NB4 (cell line): ENCODE measurements at places on chromosomes 2 and 18.

DNA sequence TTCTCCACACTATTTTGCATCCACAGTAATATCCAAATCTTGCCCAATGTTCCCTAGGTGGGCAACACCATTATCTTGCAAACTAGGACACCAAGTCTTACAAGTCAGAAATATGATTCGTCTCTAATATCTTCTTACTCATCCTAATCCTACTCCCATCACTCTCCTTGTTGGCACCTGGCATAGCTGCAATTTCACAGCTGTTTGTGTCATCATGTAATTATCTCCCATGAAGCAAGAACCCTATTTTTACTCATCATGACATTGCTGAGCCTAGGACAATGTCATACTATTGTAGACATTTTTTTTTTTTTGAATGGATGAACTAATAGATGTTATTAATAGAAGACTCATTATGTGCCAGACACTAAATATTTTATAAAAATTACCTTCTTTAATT lies 91.3 kb upstream of the CCDC141 start:
- DNase-seq = no peak

- peak; percentile 33 for DNase-seq
Measured at GRCh38 chr2:191311627-191312026, 66.4 kb downstream of the MYO1B start.

- DNase-seq = no peak
Measured at GRCh38 chr18:1708006-1708405, 803.3 kb downstream of the ADCYAP1 start.

DNA sequence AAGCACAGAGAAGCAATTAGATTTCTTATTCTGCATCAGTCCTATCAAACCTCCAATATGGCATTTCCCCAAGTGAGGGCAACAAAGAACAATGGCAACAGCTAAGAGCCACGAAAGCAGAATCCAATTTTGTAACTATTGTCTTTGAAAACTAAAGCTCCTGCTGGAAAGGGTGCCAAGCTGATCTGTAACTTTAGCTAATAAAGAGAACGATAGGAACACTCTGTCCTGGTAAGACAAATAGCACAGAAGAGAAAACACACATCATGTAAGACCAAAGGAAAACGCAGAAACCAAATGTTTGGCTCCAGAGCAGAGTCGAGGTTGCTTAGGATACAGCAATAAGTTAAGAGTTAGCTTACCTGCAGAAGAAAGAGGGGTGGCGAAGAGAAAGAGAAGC lies 160.5 kb downstream of the STK39 start:
- no peak for DNase-seq

DNA sequence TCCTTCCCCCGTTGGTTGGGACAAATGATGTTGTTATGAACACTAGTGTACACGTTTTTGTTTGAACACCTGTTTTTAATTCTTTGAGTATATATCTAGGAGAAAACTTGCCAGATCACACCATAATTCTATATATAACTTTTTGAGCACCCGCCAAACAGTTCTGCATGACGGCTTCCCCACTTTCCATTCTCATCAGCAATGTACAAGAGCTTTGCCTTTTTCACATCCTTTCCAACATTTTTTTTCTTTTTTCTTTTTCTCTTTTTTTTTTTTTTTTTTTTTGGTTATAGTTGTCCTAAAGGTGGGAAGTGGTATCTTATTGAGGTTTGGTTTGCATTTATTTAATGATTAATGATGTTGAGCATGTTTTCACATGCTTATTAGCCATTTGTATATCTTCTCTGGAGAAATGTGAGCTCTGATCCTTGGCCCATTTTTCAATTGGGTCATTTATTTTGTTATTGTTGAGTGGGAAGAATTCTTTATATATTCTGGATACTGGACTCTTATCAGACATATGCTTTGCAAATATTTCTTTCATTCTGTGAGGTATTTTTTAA lies 86.9 kb upstream of the ZC3H15 start:
- DNase-seq = no peak

DNA sequence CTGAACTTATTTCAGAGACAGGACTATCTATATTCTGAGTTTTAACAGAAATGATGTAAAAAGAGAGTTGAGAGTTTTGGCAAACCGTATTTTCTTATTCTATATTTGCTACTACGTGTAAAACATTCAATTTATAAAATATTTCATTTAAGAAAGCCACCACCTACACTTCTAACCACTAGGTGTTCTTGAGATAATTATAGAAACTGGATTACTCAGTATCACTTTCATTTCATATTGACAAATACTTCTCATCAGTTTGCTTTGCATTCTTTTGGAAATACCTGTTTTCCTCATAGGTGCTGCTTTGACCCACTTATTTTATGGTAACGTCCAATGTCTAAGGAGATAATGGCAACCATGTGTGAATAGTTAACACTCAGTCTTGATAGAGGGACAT lies 103.3 kb upstream of the LYPD1 start:
- no peak for DNase-seq

DNA sequence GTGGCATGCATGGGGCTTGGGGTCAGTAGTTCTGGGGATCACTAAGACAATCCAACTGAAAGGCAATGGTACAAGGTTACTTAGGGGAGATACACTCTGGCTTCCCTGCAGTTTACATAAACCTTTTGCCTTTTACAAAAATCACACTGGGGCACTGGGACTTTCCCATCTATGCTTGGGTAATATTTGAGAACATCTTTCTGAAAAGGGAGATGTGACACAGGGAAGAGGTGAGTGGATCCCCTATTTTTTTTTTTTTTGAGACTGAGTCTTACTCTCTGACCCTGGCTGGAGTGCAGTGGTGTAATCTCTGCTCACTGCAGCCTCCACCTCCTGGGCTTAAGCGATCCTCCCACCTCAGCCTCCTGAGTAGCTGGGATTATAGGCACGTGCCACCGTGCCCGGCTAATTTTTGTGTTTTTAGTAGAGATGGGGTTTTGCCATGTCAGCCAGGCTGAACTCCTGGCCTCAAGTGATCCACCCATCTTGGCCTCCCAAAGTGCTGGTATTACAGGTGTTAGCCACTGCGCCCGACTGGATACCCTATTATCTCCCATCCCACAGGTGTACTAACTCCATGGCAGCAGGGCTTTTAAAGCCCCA lies 82.8 kb upstream of the DNMT3A start:
- DNase-seq = no peak

DNA sequence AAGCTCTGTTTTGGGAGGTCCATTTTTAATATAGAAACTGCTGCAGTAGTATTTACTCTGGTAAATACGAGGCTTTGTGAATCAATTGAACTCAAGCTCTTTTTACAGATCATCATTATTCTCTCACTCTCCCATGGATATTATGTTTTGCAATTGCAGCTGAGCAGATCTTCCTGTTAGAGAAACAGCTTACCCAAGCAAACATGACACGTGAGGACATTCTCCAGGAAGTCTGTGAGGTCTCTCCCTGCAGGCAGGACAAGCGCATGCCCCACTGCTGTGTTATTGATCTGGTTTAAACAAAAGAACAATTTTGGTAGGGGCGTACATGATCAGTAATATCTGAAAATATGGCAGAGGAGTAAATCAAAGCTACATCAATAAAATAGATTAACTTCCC lies 72.1 kb downstream of the COL6A3 start:
- DNase-seq = peak; percentile 15

DNA sequence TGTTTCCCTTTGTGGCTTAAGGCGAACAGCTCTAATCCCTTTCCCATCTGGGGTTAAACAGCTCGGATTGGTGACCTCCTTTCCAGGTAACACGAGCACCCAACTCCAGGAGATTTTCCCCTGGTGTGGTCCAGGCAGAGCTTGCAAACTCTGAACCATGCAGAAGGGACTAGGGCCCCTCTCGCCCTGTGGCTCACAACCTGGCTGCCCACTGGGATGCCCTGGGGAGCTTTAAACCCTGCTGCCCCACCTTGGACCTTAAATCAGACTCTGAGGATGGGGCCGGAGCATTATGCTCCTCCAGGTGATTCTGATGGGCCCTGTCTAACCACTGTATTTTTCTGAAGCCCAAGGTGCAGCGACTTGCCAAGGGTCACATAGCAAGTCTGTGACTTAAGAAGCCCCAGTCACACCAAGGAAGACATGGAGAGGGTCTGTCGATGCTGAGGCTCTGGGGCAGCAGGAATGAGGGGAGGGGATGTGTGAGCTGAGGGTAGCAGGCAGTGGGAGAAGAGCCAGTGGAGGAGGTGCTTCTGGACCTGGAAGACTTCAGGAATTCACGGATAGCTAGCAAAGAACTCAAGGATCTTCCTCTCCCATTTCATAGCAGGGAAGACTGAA lies 5.9 kb downstream of the ARID5A start:
- no peak for DNase-seq

GRCh38 chr2:177211169-177211568 lies 1.4 kb upstream of the HNRNPA3 start:
- peak; percentile 26 for DNase-seq

DNA sequence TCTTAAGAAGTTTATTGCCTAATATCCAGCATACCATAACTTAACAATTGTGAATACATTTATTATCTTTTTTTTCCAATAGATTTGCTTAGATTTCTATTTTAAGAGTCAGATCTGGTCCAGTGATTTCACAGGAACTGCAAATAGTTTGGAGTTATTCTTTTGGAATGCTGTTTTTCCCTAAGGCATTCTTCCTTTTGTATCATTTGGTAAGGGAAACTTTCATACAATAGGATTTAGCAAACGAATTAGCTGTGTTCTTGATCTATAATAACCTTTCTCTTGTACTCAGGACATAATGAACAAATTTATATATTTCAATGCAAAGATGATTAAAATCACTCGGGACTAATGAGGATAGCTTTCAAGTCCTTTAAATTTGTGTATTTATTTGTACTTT lies 201.6 kb downstream of the ERBB4 start:
- no peak for DNase-seq

DNA sequence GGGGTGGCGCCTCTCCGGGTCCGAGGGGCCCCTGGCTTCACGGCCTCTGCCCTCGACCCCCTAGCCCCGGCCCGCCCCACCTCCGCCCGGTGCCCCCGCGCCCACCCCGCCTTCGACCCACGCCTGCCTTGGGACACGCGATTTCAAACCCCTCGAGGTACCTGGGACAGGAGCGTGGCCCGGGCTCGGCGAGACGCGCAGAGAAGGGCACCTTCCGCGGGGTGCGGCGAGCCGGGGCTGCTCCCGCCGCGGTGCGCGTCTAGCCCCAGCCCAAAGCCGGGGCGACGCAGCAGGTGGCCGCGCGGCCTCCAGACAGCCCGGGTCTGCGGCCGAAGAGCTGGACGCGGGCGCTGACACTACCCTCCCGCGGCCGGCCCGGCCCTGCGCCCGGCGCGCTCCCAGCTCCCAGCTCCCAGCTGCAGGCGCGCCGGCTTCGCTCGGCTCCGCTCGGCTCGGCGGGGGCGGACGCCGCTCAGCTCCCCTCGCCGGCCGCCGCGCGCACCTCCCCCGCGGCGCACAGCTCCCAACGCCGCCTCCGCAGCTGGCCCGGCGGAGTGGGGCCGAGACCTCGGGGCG lies at the start of gene CRACDL:
Gene CRACDL, minus strand, starts transcription at position 449 of the 576 bp plus-strand sequence. CDS start 89,425 bp downstream, outside the sequence.
- DNase-seq = peak; percentile 64

GRCh38 chr2:946073-946948 lies 4.3 kb upstream of the SNTG2 start:
- DNase-seq = no peak

- no peak for DNase-seq
Measured at GRCh38 chr2:218082586-218083351, 13.7 kb downstream of the RUFY4 start.

- no peak for DNase-seq
Measured at GRCh38 chr2:174768557-174768956, 4.3 kb upstream of the CHRNA1 start.

DNA sequence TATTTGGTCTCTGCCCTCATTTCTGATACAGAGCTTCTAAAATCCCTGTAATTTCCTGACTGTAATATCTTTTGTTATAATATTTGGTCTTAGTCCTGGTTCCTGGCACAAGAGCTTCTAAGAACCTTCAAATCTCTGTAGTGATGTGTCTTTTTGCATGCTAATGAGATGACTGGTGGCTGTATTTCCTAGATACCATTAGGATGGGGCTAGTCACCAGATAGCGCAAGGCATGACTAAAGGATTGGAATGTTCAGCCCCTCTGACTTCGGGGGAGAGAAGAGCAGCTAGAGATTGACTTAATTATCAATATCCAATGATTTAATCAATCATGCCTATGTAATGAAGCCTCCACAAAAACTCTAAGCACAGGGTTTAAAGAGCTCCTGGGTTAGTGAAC lies 620.8 kb upstream of the ACVR2A start:
- no peak for DNase-seq

DNA sequence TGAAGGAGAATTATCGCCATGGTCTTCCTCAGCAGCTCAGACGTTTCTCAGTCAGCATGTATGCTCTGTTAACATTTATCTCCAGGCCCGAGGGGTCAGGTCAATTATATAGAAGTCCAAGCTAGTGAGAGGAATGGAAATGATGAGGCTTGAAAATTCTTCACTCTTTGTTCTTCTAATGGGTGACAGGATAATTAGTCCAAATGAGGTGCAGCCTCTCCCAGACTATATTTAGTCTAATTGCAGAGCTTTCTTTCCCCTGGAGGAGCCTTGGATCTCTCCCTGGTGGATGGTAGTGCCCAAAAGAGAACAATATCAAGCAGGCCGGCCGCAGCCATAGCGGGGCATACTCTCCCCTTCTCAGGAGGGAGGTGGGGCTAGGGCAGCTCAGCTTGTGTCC lies 51.4 kb upstream of the DTNB start:
- DNase-seq = no peak

DNA sequence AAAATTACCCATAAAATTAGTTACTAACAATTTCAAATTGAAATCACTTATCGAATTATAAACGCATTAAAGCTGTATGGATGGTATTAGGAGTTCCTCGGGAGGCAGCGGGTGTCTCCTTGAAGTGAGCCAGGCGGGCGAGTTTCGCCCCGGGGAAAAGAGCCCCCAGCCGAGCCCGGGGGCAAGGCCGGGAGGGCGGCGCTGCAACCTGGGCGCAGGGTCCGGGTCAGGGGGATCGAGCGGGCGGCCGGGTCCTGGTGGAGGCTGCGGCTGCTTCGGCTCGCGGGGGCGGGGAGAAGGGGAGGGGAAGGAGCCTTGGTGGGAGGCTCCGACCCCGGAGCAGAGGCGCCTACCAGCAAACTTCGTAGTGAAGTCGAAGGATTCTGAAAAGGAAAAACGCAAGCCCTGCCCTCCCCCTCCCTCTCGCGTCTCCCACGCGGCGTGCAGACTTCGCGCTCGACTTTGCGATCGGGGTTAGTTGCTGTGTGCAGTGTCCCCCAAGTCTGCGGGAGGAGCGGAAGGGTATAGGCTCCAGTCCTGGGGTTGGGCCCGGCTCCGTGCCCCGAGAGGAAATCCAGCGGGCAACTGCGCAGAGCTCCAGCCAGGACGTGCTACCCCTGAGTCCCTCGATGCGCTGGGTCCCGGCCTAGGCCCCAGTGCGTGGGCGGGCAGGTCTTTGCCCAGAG lies 140.8 kb downstream of the MEIS1 start:
- no peak for DNase-seq

DNA sequence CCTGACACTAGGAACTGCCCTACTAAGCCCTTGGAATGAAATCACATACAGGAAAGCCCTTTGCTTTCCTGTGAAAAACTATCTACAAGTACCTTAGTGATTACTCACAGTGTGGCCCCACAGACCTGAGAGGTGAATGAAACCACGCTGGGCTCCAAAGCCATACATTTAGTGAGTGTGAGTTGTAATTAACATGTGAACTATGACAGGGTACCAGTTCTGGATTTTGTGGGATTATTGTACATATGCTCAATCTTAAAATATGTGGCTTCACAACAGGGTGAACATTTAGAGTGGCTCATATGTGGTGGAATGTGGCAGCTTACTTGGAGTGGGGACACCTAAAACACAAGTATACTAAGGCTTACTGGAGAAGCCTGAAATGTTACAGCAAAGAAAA lies 12.3 kb downstream of the KCTD1 start:
- DNase-seq = no peak

- peak; percentile 40 for DNase-seq
Measured at GRCh38 chr2:48519593-48519992, 10.4 kb upstream of the STON1 start.

- peak; percentile 16 for DNase-seq
Measured at GRCh38 chr18:9619545-9619944, 5.2 kb upstream of the PPP4R1 start.
